ENCODE measurements at places on chromosomes 1 and 21.

- DNase-seq: no peak
Measured at GRCh38 chr1:198107091-198107501, 49.7 kb upstream of the NEK7 start.

DNA sequence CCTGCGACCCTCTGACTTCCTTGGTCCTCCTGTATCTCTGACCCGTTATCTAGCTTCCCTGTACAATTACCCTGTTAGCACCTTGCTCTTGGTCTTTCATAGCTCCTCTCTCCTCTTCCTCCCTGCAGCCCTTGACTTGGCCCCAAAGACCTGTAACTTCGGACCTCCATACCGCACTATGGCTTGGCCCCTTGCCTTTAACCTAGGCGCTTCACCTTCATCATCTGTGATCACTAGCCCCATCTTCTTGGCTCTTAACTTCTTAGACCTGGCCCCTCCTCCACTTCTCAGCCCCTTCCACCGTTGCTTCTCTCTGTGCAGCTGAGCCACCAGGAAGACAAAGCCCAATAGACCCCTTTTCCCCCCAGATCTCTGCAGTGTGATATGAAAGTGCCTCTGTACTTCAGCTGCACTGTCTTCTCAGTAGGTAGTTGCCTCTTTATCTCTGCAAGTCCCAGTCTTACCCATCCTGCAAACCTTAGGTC lies 740 bp downstream of the ZNF691 start:
- DNase-seq: no peak

DNA sequence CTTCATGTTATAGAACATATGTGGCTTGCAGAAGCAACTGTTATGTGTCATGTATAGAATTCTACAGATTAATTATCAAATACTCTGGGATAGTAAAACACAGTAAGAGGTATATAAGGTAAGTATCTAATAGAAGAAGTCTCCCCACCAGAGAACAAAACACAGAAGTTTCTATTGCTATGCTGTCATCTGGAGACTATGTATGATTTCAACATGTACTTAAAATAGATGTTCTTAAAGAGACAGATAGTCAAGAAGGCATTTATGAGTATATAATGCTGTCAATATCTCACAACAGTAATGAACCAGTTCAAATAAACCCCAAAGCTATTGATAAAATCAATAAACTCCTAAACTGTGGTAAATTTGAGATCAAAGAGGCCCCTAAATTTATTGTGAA lies 8.1 kb upstream of the ADCY10 start:
- no peak for DNase-seq

DNA sequence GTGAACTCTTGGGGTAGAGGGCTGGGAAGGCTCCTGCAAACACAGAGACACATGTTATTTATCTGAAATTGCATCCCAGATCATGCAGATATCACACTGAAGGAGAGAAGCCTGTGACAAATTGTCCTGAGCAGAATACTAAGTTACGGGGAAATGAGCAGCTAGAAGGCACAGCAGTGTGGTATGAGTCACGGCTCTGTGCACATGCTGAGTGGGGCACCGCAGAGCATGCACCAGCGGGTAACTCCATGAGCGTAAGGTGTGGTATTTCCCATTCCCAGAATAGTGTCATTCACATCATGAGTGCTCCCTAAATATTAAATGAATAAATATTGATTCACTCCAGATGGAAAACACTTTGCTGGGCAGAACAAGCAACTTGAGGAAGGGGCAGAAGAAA lies 21.3 kb upstream of the FCRL2 start:
- DNase-seq: no peak

DNA sequence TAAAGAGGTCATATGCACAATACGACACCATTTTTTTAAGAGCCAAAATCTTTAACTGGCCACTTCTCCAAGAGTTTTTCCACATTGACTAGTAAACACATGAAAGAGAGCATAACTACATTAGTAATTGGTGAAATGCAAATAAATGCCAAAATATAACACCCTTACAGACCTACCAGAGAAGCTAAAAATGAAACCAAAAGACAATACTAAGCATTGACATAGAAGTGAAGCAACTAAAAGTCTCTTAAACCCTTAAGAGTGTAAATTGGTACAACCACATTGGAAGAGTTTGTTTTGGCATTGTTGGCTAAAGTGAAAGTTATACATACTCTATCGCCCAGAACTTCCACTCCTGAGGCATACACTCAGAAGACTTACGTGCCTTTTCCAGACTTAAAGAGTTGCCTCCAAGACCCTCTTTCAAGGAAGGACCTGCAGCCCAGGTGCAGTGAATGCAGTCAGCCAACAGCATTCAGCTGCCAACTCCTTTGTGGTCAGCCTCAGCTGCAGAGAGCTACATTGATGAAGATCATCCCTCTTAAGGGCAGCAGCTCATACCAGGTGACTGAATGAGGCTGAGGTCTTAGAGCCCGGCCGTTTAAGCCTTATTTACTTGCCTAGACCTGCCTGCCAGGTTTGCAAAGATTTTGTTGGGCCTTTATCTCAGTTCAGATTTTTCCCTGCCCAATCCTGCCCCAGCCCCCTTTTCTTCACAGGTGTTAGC lies 839.1 kb upstream of the ADGRL2 start:
- no peak for DNase-seq

- DNase-seq: no peak
Measured at GRCh38 chr1:81155131-81155530, 645.6 kb upstream of the ADGRL2 start.

GRCh38 chr1:87154384-87154783 lies 174.3 kb upstream of the LMO4 start:
- DNase-seq: no peak

DNA sequence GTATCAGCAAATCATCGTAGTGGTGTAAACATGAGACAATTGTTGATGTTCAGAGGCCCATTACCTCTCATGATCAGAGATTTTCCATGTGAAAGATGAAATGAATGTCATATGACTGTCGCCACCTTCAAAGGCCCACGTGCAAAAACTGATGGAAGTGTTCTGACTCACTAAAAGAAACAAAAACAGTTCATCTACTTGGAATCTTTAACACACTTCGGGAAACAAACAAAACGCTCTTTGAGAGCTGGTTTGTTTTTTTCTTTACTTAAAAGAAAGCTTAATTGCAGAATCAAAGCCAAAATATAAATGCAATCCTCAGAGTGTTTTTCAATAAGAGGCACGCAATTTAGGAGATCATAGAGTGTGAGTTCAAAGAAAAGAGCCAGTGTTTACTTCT lies 100.8 kb downstream of the PLPPR4 start:
- no peak for DNase-seq

DNA sequence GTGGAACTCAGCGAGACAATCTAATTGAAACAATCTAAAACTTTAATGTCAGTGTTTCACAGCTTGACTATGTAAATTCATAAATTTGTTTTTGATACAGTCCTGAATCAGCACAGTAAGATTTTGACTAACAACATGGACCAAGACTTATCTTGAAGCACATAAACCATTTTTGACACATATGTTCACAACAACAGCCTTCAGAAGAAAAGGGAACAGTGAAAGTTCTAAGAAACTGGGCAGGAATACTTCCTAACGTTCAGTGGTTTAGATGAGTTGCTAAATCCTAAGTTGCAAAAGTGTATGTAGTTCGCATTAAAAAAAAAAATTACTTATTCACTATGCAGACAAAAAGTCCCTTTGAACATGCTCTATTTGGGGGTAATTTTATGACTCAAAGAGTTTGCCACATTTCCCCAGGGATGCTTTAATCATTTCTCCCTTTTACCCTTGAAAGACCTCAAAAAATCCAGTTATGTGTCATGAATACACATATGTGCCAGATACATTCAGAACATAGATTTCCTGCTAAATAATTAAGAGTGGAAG lies 120.2 kb downstream of the MRPL39 start:
- no peak for DNase-seq

DNA sequence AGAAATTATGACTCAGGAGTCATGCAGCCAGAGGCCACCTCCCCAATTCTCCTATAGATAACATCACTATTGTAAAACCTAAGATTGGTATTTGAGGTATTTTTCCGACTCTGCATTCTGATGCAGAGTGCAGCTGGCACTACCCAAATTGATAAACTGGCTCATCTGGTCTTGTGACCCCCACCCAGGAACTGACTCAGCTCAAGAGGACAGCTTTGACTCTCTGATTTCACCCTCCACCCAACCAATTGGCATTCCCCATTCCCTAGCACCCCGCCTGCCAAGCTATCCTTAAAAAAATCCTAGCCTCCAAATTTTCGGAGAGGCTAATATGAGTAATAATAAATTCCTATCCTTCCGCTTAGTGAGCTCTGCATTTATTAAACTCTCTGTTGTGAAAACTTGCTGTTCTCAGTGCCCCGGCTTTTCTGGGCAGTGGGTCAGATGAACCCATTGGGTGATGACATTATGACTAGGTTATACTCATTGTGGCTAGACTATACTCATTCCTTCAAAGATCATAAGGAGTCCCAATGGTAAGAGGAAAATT lies 39.4 kb upstream of the EPS15 start:
- DNase-seq: no peak

DNA sequence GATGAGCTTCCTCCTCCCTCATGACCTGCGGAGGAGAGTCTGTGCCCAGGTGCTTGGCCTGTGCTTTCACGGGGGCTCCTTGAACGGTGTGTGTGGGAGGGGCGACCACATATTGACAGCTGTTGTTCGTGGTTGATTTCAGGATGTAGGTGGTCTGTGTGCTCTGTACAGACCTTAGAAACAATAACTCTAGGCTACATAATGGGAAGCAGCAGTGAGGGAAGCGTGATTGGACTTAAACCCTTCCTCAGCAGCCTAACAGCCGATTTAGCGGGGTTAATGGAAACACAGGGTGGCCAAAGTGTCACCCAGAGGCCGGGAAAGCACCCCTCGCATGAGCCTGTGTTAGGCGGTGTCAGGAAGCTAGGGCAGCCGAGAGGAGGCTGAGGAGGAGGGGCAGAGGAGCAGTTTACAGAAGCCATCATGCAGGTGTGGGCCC lies 56.0 kb downstream of the TBCE start:
- DNase-seq: peak; percentile 19

- DNase-seq: no peak
Measured at GRCh38 chr1:234667600-234668576, 57.9 kb upstream of the IRF2BP2 start.

DNA sequence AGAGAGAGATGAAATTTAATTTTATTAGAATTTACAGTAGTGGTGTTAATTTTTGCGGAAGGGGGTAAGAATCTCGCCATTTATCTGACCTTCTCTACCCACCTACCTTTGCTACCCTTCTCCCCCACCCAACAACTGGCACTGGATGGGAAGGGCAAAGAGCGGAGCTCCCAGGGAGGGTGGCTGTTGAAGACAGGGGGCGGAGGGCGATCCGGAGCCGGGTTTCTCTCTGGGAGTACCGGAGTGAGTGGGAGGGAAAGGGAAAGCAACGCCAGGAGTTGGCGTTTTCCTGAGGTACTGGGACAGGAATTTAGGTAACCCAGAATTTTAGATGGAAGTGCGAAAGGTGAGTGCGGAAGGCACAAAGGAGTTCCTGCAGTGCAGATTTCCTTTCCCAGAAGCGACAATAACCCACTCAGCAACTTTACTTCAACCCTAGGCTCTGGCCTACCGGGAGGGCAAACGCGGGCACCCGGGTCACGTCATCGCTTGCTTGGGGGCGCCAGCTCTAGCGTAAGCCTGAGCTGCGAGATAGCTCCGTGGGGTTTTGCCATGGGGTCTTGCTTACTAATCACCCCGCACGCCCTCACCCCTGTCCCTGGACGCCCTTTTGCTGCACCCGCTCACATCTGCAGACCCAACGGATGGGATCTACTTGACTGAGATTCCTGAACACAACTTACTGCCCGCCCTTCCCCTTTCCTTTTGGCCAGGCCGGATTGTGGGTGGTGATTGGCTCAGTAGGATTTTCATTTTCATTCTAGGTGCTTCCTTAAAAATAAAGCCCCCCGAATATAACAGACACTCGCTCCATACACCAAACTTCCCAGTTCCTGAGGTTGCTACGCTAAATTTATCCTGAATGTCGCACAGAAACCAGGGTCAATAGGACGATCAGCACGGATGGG lies 413.0 kb upstream of the ESRRG start:
- no peak for DNase-seq

All from stimulated activated CD8-positive, alpha-beta memory T cell treated with anti-CD3 and anti-CD28 coated beads, Interleukin-12 subunit alpha, Interleukin-12 subunit beta, amount 100 ng/mL, for 1 hour (primary cell).